Omental fat pad (tissue), 4 donors: ENCODE measurements at places on chromosomes 13 and 19. TPM values are rescaled to one million over a fixed set of nuclear protein-coding genes. Genes with fewer than 3 reads are reported as not detected.

The CGB5 gene
- total RNA-seq: not detected

The HAUS8 gene
- total RNA-seq: 6.0 TPM

The CYP4F2 gene
- not detected for total RNA-seq

The GSX1 gene
- not detected for total RNA-seq

The DDA1 gene
- 4.6 TPM for total RNA-seq
